ENCODE measurements at places on chromosomes 1 and 21.

- DNase-seq: no peak
Measured at GRCh38 chr1:54017979-54018378, at the start of gene LDLRAD1. LDLRAD1 (minus strand) TSS chr1:54018186; CDS start chr1:54018112, 74 bp downstream.

GRCh38 chr1:23801876-23802275, 1.3 kb upstream of the GALE start:
- no peak for DNase-seq

DNA sequence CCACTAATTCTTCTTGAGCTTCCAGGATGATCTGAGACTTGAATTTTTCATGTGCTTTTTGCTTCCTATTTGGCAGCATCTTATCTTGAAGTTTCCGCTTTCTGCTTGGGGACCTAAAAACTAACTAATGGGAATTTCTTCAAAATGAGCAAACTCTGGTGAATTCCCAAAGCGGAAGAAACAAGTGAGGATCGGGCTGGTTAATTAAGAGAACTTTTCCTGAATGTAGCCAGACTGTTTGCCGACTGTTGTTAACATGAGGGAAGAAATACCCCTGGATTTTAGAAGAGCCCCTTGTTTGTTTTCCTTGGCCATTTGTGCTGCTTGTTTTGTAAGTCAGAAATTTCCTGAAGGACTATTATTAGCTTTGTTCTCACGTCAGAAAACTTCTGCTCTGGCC, 6.1 kb upstream of the SELE start:
- no peak for DNase-seq

GRCh38 chr1:220241072-220241663, 31.1 kb downstream of the RAB3GAP2 start:
- no peak for DNase-seq

- DNase-seq: no peak
Measured at GRCh38 chr21:43308815-43309283, 118.1 kb downstream of the SIK1 start.
